ENCODE measurements at places on chromosomes 16 and 17.

- no peak for DNase-seq
- H3K27ac ChIP-seq = no peak overlapping the region
- H3K27me3 ChIP-seq = no peaks in the 10 kb centered on the region
- H3K4me3 ChIP-seq = no peak overlapping the region
Measured at GRCh38 chr16:632486-633335, 1.9 kb downstream of the WFIKKN1 start.

DNA sequence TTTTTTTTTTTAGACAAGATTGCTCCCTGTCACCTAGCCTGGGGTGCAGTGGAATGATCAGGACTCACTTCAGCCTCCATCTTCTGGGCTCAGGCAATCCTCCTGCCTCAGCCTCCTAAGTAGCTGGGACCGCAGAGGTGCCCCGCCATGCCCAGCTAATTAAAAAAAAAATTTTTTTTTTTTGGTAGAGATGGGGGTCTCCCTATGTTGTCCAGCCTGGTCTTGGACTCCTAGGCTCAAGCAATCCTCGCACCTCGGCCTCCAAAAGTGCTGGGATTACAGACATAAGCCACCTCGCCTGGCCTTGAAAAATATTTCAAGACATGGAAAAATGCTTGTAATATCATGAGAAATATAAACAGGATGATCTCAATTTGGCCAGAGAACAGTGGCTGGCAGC is 42.9 kb downstream of the HAPSTR1 start:
- H3K27me3 ChIP-seq = no peaks in the 10 kb centered on the region
- H3K4me1 ChIP-seq = peaks cover 17% of the 10 kb centered on the region
- no peak for DNase-seq
- peaks cover 5% of the 10 kb centered on the region for H3K36me3 ChIP-seq
- H3K27ac ChIP-seq = peak overlapping the region; percentile 53
- H3K4me3 ChIP-seq = no peak overlapping the region

GRCh38 chr16:56610017-56610608 is 1.7 kb downstream of the MT2A start:
- H3K4me1 ChIP-seq = peaks cover 44% of the 10 kb centered on the region
- peak; percentile 38 for DNase-seq
- H3K27ac ChIP-seq = peak overlapping the region; percentile 90
- H3K27me3 ChIP-seq = no peaks in the 10 kb centered on the region
- H3K4me3 ChIP-seq = peak overlapping the region; percentile 98

DNA sequence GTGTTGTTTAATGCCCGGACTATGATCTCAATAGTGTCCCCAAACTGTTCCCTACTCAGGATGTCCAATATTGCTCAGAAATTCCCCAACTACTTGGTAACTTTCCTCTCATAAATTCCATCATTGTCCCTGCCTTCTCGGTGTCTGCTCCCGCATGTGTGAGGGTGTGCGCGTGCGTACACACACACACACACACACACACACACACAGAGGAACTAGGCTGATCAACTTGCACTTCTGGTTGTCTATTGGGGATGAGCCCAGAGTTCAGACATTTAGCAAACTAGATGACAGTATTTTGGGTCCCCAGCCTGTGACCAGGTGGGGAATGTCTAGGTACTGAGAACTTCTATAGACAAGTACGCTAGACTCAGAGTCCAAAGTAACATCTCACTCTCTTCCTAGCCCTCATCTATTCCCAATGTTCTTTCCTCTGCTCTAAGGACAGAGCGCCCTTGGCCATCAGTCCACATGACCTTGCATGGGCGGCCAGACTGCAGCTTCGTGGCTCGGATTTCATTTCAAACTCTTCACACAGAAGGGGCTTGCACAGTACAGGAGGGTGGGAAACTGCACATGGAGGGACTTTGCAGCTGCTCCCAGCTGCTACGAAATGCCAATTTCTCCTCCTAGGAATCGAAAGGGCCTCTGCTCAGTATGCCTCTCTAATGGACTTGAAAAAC is 5.3 kb downstream of the HS3ST3A1 start:
- peaks cover 50% of the 10 kb centered on the region for H3K27me3 ChIP-seq
- no peak overlapping the region for H3K4me3 ChIP-seq
- peaks cover 3% of the 10 kb centered on the region for H3K36me3 ChIP-seq
- DNase-seq = no peak
- peaks cover 3% of the 10 kb centered on the region for H3K4me1 ChIP-seq

GRCh38 chr16:70740914-70741782 is 55.3 kb upstream of the MTSS2 start:
- peaks cover 19% of the 10 kb centered on the region for H3K4me1 ChIP-seq
- no peak for DNase-seq
- H3K27ac ChIP-seq = peak overlapping the region; percentile 71

GRCh38 chr17:80105762-80106161 is 4.4 kb downstream of the GAA start:
- H3K27me3 ChIP-seq = no peaks in the 10 kb centered on the region
- no peak overlapping the region for H3K4me3 ChIP-seq
- H3K4me1 ChIP-seq = peaks cover 10% of the 10 kb centered on the region
- peaks cover 8% of the 10 kb centered on the region for H3K36me3 ChIP-seq
- no peak overlapping the region for H3K27ac ChIP-seq
- DNase-seq = no peak

GRCh38 chr16:51184702-51185433 is 33.8 kb upstream of the SALL1 start:
- no peak for DNase-seq
- H3K27ac ChIP-seq = no peak overlapping the region
- no peaks in the 10 kb centered on the region for H3K36me3 ChIP-seq

GRCh38 chr17:2487306-2487705 is 24.4 kb downstream of the METTL16 start:
- peaks cover 13% of the 10 kb centered on the region for H3K36me3 ChIP-seq
- H3K4me1 ChIP-seq = peaks cover 13% of the 10 kb centered on the region
- no peaks in the 10 kb centered on the region for H3K27me3 ChIP-seq
- no peak overlapping the region for H3K27ac ChIP-seq
- DNase-seq = no peak

GRCh38 chr17:164303-165235 is 16.9 kb downstream of the DOC2B start:
- H3K27me3 ChIP-seq = peaks cover 16% of the 10 kb centered on the region
- H3K27ac ChIP-seq = no peak overlapping the region
- no peak for DNase-seq
- H3K36me3 ChIP-seq = no peaks in the 10 kb centered on the region
- no peaks in the 10 kb centered on the region for H3K4me1 ChIP-seq

- H3K27ac ChIP-seq = no peak overlapping the region
- H3K4me1 ChIP-seq = peaks cover 14% of the 10 kb centered on the region
- no peak for DNase-seq
- no peaks in the 10 kb centered on the region for H3K27me3 ChIP-seq
- H3K36me3 ChIP-seq = peaks cover 16% of the 10 kb centered on the region
- no peak overlapping the region for H3K4me3 ChIP-seq
Measured at GRCh38 chr17:39173526-39174274, 7.7 kb upstream of the ARL5C start.

- H3K4me3 ChIP-seq = peak overlapping the region; percentile 92
- H3K27me3 ChIP-seq = no peaks in the 10 kb centered on the region
- H3K27ac ChIP-seq = peak overlapping the region; percentile 100
- peaks cover 55% of the 10 kb centered on the region for H3K4me1 ChIP-seq
Measured at GRCh38 chr17:82301300-82301915, 16.0 kb downstream of the CD7 start.

GRCh38 chr16:48064971-48065370 is 90.8 kb downstream of the ABCC12 start:
- no peak overlapping the region for H3K27ac ChIP-seq
- DNase-seq = no peak
- no peak overlapping the region for H3K4me3 ChIP-seq
- no peaks in the 10 kb centered on the region for H3K4me1 ChIP-seq

GRCh38 chr16:73092236-73092781 is 44.4 kb upstream of the ZFHX3 start:
- no peaks in the 10 kb centered on the region for H3K36me3 ChIP-seq
- H3K4me1 ChIP-seq = no peaks in the 10 kb centered on the region
- no peaks in the 10 kb centered on the region for H3K27me3 ChIP-seq
- H3K4me3 ChIP-seq = no peak overlapping the region

DNA sequence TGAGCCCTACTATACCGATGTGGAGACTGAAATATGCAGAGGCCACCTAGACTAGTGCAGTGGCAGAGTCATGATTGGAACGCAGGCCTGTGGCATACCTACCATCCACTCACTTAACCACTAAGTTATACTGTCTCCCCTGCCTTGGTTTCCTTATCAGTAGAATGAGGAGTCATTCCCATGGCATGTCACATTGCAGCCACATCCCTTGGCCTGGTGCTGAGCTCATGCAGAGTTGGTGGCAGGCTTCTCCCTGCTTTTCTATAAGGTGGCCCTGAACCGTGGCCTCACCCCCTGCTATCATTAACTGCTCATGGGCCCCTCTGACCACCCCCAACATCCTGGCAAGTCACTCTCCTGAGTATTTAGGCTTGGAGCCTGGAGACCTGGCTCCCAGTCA is 212.5 kb downstream of the KATNIP start:
- DNase-seq = no peak
- no peak overlapping the region for H3K4me3 ChIP-seq
- peaks cover 13% of the 10 kb centered on the region for H3K36me3 ChIP-seq
- no peak overlapping the region for H3K27ac ChIP-seq
- no peaks in the 10 kb centered on the region for H3K4me1 ChIP-seq

- no peaks in the 10 kb centered on the region for H3K36me3 ChIP-seq
- H3K27me3 ChIP-seq = peaks cover 17% of the 10 kb centered on the region
- DNase-seq = no peak
- peaks cover 5% of the 10 kb centered on the region for H3K4me1 ChIP-seq
- no peak overlapping the region for H3K4me3 ChIP-seq
Measured at GRCh38 chr16:9013508-9013864, 49.8 kb upstream of the USP7 start.

GRCh38 chr17:1036171-1036844 is 39.4 kb downstream of the TIMM22 start:
- DNase-seq = no peak
- H3K27ac ChIP-seq = peak overlapping the region; percentile 60
- no peak overlapping the region for H3K4me3 ChIP-seq
- peaks cover 22% of the 10 kb centered on the region for H3K36me3 ChIP-seq
- no peaks in the 10 kb centered on the region for H3K27me3 ChIP-seq

GRCh38 chr17:75518201-75518600 is 1.9 kb downstream of the TSEN54 start:
- DNase-seq = peak; percentile 64
- H3K4me1 ChIP-seq = peaks cover 20% of the 10 kb centered on the region

DNA sequence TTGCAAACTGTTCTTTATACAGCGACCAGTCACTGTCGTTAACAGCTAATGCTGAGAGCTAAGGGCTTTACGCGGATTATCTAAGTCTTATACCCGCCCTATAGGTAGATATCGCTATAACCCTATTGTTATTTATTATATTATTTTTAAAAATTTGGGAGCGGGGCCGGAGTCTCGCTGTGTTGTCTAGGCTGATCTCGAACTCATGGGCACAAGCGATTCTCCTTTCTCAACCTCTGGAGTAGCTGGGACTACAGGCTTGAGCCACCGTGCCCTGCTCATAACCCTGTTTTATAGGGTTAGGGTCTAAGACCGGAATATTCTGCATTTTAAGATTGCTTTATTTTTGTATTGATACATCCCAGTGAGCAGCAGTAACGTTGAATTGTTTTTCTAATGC is 24.7 kb downstream of the DEF8 start:
- no peak for DNase-seq
- H3K27me3 ChIP-seq = no peaks in the 10 kb centered on the region
- H3K27ac ChIP-seq = peak overlapping the region; percentile 97
- H3K4me3 ChIP-seq = peak overlapping the region; percentile 100

DNA sequence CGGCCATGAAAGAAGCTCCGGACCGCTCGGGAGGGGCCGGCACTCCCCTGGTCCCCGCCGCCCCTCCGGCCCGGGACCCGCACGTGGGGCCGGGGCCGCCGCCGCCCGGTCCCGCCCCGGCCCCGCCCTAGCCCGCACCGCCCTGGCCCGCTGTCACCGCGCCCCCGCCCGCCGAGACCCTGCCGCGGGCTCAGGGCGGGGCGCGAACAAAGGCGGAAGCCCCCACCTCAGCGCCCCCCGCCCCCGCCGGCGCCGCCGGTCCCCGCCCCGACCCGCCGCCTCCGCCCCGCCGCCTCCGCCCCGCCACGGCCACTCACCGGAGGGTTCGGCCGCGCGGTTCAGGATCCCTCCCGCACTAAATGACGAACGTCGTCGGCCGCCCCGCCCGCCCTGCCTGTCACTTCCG is at the start of gene ARHGDIA:
ARHGDIA (minus strand) TSS at position 357 of the 406 bp plus-strand sequence. CDS start 1,407 bp downstream, outside the sequence.
- H3K4me1 ChIP-seq = peaks cover 25% of the 10 kb centered on the region
- H3K27me3 ChIP-seq = no peaks in the 10 kb centered on the region
- H3K4me3 ChIP-seq = peak within 1 kb of the TSS; percentile 86
- DNase-seq = no peak

DNA sequence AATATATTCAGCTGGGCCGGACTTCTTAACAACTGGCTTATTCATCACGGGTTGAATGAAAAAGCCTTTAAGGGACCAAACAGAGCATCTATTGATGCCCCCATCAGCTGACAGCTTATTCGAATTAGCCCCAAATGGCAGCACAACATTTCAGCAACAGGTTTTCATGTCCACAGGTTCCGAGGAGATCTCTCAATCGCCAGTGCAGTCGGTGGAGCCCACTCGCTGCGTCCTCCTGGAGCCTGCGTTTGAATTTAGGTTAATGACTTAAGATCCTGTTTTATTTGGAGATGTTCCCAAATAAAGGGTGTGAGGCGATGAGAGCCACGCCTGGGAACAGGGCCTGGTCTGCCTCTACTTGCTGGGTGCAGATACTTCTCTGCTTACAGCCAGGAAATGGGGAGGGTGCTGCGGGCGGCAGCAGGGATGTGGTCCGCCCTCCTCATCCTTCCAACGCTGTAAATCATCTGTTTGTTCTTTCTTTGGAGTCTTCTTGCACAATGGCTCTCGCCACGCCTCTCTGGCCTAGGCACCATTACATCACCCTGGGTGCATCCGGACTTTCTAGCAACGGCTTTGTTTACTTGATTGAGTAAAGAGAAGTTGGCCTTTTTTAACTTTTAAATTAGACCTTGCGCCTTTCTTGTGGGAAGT is 22.6 kb downstream of the NDE1 start:
- H3K36me3 ChIP-seq = peaks cover 86% of the 10 kb centered on the region
- peak overlapping the region; percentile 84 for H3K27ac ChIP-seq
- peaks cover 23% of the 10 kb centered on the region for H3K4me1 ChIP-seq
- peak overlapping the region; percentile 9 for H3K4me3 ChIP-seq
- peak; percentile 36 for DNase-seq

GRCh38 chr17:78127239-78127887 is 1.2 kb downstream of the TMC6 start:
- no peaks in the 10 kb centered on the region for H3K27me3 ChIP-seq
- peak overlapping the region; percentile 87 for H3K27ac ChIP-seq
- peak; percentile 63 for DNase-seq
- H3K4me1 ChIP-seq = peaks cover 57% of the 10 kb centered on the region

- no peak overlapping the region for H3K4me3 ChIP-seq
- H3K36me3 ChIP-seq = no peaks in the 10 kb centered on the region
- H3K27me3 ChIP-seq = peaks cover 35% of the 10 kb centered on the region
- no peak overlapping the region for H3K27ac ChIP-seq
- H3K4me1 ChIP-seq = no peaks in the 10 kb centered on the region
Measured at GRCh38 chr17:34291721-34292348, 6.3 kb downstream of the CCL11 start.

- H3K27me3 ChIP-seq = peaks cover 77% of the 10 kb centered on the region
- peaks cover 4% of the 10 kb centered on the region for H3K36me3 ChIP-seq
- no peaks in the 10 kb centered on the region for H3K4me1 ChIP-seq
Measured at GRCh38 chr17:44766409-44767038, 7.7 kb downstream of the ADAM11 start.

GRCh38 chr16:28130099-28131088 is 66.9 kb upstream of the GSG1L start:
- H3K4me1 ChIP-seq = peaks cover 11% of the 10 kb centered on the region
- peaks cover 78% of the 10 kb centered on the region for H3K36me3 ChIP-seq
- no peaks in the 10 kb centered on the region for H3K27me3 ChIP-seq
- peak overlapping the region; percentile 72 for H3K27ac ChIP-seq
- DNase-seq = no peak
